Activated CD8-positive, alpha-beta memory T cell treated with anti-CD3 and anti-CD28 coated beads for 1 hour (primary cell): ENCODE measurements at places on chromosomes 1 and 21.

GRCh38 chr1:173210283-173210682 lies 3.2 kb upstream of the TNFSF4 start:
- no peak for DNase-seq

DNA sequence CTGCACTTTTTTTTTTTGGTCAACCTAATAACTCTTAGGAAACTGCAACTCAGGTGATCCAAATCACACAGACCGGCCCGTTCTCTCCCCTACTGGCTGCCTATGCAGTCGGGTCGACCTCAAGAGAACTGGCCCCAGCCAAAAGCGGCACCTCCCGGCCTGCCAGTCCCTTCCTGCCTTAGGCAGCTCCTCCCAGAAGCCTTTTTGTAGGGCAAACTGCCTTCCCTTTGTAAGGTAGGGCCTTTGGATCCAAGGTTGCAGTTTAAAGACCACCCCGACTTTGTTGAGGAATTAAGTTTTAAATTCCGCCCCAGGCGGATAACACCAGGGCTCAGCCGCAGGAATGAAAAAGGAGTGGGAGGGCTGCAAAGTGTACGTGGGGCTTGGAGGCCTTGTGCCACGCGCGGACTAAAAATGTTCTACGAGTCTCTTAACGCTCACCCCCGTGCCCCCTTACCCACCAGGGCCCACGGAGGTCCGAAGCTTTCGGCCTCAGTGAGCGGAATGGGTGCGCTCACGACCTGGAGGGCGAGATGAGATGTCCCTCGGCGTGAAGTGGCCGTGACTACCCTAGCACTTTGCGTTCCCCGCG lies 642 bp upstream of the ST3GAL3 start:
- no peak for DNase-seq

GRCh38 chr1:110879758-110880606 lies 7.0 kb downstream of the CD53 start:
- DNase-seq = no peak

DNA sequence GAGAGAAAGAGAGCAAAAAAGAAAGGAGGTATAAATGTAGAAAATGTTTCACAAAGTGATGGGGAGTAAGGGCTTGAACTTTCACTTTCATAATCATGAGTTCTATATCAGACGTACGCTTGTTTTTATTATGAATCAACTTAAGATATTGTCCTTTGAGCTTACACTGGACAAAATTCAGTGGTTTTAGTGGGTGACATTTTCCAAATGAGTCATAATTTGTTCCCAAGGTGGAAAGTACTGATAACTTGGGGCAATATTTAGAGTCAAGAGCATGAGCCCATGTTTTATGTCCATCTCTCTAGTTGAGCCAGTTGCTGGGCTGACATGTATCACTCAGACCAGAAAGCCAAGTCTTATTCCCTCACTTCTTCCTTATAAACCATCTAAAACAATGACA lies 161.6 kb downstream of the CHRM3 start:
- no peak for DNase-seq

DNA sequence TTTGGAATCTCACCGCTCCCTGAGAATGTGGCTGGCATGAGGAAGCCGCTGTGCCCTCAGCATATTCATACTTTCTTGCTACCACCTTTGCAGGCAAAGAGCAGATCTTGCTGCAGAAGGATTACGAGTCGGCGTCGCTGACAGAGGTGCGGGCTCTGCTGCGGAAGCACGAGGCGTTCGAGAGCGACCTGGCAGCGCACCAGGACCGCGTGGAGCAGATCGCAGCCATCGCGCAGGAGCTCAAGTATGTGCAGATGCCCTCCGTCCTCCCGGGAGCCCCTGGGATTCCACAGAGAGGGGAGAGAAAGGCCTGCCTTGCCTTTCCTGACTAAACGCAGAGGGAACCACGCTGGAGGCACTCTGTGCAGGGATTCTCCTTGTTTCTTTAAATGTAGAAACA lies 50.6 kb upstream of the MTR start:
- no peak for DNase-seq

- DNase-seq = no peak
These were observed 14.9 kb downstream of the TMEM51 start for GRCh38 chr1:15168479-15168878.

- no peak for DNase-seq
These were observed 31.2 kb downstream of the MGST3 start for GRCh38 chr1:165662186-165662585.

- DNase-seq = no peak
These were observed 316.9 kb upstream of the CXADR start for GRCh38 chr21:17195976-17196375.
